ENCODE measurements at places on chromosomes 7 and 10.
A peak's percentile ranks its signal among the peaks of the same experiment; 100 is the strongest.

DNA sequence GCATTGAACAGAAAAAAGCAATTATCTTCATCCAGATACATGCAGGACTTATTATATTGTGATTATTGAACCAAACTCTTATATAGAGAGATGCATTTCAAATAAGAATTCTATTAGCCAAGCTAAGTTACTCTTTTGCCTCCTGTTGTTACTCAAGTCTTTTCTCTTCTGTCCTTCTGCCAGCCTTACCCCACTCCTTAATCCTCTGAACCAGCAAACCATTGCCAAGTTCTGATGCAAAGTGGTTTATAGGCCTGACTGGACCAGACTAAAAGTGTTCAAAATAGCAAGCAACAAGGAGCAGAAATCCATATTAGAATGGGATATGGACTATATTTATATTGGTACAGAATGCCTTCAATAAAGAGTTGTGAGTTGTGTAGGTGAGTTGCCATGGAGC is 2.2 kb upstream of the SLC26A4 start:
- DNase-seq, result no peak

DNA sequence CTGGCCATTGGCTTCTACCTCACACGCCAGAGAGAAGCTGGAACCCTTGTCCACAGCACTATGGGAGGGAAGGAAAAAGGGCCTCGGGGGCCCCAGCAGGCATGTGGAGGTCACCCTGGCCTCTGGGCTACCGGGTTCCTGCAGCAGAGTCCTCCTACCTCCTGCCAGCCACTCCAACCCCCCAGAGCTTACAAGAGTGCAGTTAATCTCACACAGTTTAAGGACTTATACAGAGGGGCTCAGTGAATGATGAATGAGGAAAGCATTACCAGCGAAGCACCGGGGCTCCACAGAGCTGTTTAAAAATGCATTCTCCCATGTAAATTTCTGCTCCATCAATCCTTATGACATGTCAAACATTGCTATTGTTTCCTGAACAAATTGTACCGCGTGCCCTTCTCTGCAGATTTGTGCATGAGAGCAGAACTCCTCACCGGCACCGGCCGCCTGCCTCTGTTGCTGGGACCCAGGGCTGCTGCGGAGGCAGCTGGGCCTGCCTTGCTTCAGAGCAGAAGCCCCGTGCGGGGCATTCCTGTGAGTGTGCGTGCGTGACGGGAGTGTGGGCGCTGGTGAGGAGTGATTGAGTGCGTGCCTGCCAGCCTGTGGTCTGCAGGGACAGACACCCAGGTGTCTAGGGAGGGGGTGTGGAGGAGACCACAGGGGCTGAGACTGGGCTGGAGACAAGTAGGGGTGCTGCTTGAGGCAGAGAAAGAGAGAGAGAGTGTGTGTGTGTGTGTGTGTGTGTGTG is 52.8 kb downstream of the C10orf105 start:
- DNase-seq, result no peak

DNA sequence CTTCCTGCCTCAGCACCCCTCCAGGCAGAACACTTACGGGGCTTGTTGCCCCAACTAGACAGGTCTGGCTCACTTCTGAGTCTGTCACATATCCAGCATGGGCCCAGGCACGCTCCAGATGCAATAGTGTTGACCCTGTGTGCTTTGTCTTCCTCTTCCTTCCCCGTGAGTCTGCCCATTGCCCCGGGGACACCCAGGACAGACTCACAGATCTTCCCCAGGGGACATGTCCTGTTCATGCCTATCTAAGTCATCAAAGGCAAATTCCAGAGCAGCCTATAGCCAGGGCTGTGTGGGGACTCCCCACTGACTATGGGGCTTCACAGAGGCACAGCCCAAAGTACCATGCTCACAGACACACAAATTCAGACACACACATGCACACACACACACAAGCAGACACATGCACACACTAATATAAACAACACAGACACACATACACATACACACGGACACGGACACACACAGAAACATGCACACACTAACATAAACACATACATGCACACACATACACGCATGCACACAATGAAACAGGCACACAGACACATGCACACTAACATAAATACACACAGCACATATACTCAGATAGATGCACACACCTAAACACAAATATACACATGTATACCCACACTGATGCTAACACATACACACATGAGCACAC is 175.8 kb downstream of the KCNMA1 start:
- no peak for DNase-seq

GRCh38 chr10:32065856-32066255 is 9.6 kb upstream of the KIF5B start:
- peak; percentile 60 for DNase-seq

DNA sequence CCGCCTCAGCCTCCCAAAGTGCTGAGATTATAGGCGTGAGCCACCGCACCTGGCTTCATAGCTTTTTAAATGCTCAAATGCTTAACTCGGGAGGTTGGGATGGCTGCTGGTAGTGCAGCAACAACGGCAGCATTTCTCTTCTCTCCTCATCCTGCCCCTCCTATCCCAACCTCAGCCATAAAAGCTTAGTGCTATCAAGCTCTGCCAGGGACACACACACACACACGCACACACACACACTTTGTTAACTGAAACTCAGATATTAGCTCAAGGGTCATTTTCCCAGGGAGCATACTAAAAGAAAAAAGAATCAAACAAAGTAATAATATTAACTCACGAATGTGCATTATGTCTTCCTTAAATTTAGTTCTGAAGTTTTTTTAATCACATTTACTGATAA is 63.0 kb upstream of the HPS1 start:
- DNase-seq, result no peak

DNA sequence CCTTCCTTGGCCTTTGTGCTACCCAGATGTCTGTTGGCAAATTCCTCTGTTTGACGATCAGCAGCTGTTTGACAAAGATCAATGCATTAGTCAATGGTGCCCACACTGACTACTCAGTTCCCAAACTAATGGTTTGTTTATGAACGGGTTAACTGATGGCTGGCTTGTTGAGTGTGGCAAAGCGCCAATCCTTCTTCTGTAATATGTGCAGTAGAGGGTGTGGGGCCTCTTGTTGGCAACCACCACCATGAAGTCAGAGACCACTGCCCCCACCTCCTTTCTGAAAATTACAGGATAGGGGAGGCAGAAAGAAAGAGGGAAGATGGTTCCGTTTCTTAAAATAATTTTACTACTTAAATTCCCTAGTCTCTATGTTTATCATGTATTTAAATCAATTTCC is 2.6 kb upstream of the PLCE1 start:
- DNase-seq, result no peak

DNA sequence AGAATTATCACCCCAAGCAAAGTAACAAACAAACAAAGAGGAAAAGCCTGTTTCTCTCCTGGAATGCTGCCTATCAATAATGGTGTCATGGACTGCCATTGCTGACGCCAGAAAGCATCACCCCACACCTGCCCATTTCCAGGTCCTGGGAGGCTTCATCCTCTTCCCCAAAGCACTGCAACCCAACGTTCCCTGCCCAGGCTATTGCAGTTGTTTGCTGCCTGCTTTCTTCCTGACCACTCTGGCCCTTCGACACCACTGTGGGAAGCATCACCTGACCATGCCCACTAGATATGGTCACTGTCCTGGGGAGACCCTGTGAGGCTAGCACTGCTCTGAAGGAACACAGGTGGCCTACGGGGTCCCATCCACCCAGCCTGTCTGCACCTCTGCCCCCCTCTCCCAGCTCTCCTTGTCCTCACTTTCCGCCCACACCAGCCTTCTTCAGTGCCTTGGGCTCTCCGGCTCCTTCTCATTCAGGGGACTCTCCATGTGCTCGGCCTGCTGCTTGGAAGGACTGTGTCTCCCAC is 439.6 kb downstream of the GLRX3 start:
- DNase-seq, result no peak

- DNase-seq, result no peak
Observed at GRCh38 chr7:127162366-127162765, 90.4 kb downstream of the GRM8 start.

- no peak for DNase-seq
Observed at GRCh38 chr7:111532625-111533024, 29.7 kb downstream of the IMMP2L start.

- no peak for DNase-seq
Observed at GRCh38 chr10:90481326-90481923, 376.4 kb downstream of the HTR7 start.

GRCh38 chr10:279655-280054 is 144.4 kb downstream of the ZMYND11 start:
- no peak for DNase-seq

- DNase-seq, result no peak
Observed at GRCh38 chr10:88537322-88537721, 45.8 kb downstream of the RNLS start.

- DNase-seq, result no peak
Observed at GRCh38 chr7:73909051-73909941, 48.3 kb downstream of the TMEM270 start.

All from astrocyte of the spinal cord (primary cell).